Femur (tissue), 1 donor: ENCODE measurements at places on chromosomes 7 and 10.

DNA sequence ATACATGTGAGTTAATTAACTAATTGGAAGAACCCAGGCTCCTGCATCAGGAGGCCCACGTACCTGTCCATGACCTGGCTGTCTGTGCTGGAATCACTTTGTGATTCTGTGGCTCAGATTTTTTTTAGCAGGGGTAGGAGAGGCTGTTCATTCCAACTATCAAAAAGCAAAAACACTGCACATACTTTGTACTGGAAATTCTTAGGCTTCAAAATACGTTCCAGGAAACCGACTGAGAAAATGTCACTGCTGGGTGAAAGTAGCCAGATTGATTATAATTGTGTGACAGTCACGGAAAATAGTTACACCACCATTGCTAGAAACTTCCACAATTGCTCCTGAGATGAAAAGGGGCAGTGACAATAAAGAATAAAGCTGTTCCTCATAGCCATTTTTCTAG is 91.0 kb downstream of the SLC16A9 start:
- no peak for DNase-seq

DNA sequence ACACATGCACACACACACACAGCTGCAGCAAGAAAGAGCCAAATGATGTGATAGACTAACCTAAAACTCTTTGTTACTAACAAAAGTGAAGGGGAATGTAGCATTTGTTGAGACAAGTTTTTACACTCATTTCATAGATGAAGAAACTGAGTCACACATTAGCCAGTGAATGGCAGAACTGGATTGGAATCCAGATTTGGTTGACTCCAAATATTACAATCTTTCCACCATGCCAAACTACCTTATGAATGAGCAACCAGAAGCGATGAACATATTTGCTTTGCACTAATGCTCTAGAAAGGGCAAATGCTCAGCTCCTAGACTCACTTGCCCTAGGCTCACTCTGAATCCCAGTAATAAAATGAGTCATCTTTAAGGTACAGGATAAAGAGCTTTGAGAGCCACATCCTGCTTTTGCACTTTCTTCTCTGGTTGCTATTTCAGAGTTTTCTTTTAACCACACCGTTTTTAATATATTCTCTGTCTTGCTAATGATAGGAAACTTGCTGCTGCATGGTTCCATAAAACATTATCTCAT is 111.9 kb downstream of the GPAM start:
- no peak for DNase-seq

GRCh38 chr10:52578871-52579405 is 193.6 kb downstream of the MBL2 start:
- no peak for DNase-seq

GRCh38 chr10:97689559-97690020 is 2.5 kb upstream of the AVPI1 start:
- DNase-seq = no peak

DNA sequence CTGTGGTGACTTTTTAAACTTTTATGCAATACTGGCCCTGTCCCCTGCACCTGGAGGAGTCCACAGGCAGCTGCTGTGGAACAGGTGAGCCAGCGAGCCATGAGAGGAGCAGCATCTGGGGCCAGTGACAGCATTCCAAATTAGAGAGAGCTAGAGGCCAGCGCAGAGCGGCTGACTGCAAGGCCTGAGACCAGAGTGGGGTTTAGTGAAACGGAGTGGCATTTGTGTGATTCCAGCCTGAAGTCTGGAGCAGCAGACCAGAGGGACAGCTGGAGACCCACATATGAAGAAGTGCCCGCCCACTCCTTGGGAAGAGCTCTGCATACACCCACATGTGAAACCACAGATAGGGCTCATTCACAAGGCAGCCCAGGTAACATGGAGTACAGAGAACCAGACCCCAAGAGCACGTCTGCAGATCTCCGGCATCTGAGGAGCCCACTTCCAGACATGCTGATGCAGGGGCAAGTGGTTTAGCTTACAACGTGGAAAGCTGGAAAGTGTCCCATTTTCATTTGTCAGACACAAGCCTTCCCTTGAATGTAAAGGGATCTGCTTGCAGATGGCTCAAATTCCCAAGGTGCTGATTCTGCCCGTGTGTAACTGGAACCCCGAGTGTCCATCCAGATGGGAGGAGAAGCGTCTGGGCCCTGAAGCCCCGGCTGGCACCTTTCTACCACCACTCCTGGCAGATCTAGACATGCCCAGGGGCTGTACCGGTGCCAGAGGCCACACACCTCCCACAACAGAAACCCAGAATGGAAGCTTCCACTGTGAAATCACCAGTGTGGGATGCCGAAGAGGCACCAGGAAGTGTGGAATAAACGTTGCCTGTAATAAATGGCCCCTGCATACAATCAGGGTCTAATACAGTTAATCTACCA is 256.0 kb upstream of the TCERG1L start:
- no peak for DNase-seq

GRCh38 chr7:148185041-148185440 is 405.5 kb upstream of the C7orf33 start:
- no peak for DNase-seq

DNA sequence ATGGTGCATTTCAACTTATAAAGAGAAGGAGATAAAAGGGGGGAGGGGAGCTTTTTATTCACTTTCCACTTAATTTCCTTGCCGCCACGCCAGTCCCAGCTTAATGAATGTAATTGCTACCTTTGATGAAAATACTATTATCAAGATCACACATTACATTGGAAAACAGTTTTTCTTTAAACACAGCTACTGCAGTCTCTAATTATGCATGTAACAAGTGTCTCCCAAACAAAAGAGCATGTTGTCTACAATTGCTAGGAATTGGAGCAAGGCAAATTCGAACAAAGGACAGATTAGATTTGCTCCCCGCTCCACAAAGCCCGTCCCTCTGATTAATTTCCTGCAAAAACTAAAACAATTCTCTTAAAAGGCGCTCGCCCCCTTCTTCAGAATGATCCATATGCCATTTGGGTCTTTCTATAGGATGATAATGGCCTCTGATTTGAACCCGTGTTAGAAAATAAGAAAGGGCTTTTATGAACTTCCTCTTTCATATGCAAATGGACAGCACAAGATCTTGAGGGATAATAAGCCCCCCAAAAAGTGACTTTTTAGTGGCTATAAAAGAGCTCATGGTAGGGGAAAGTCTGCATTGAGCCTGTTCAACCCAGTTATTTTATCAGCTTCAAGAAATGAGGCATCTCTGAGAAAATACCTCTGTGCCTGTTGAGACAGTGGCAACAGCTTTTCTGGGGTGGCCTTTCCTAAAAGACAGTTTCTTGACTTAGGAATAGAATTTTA is 60.6 kb downstream of the ACADSB start:
- DNase-seq = no peak

DNA sequence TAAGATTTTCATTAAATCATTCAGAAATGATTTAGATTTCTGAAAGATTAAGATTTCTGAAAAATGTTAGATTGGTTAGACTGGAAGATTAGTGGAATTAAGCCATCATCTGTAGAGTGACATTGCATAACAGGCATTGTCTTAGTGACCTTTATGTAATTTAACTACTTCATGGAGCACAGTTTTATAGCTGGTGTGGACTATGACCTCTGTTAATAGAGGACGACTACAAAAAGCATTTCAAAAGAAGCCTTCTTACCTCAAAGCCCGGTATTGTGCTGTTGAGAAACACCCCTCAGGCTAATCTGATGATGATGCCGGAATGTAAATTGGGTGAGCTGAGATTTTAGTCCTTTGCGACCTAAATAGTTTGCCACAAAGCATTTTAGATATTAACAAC is 55.6 kb downstream of the GALNT11 start:
- no peak for DNase-seq

- DNase-seq = no peak
Observed at GRCh38 chr10:77905781-77906180, 20.8 kb downstream of the DLG5 start.

DNA sequence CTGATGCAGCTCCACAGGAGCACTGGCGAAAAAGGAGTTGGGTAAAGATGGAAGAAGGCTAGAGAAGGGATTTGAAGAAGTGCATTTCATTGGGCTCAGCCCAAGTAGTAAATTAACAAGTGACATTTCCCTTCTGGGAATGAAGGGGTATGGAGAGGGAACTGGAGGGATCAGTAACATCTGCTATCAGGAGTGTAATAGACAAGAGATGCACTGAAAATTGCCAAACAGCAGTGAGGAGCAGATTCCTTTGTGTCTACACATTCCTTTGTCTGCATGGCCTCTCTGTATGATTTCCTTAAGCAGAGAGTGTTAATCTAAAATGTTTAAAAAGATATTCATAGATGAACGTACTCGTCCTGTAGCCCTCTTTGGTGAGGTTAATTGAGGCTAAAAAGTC is 148.2 kb upstream of the FERD3L start:
- DNase-seq = no peak

GRCh38 chr10:79246209-79246581 is 101.1 kb upstream of the PPIF start:
- DNase-seq = no peak

DNA sequence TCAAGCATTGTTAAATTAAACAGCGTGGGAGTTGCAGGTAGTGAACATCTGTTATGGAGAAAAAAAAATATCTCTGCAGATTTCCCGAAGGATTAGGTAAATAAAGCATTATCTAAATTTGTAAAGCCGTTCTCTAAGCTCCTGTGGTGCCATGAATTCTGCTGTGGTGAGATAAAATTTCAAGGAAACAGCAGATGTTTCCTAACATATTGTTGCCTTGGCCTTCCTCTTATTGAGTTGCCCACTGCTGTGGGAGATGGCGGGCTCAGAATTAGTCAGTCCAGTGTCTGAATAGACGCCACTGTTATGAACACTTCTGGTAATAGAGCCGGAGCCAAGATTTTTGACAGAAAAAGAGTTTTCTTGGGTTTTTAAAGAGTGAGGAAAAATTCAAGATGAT is 82.6 kb upstream of the ELMO1 start:
- DNase-seq = no peak

GRCh38 chr7:139671967-139672366 is 105.8 kb downstream of the HIPK2 start:
- no peak for DNase-seq

DNA sequence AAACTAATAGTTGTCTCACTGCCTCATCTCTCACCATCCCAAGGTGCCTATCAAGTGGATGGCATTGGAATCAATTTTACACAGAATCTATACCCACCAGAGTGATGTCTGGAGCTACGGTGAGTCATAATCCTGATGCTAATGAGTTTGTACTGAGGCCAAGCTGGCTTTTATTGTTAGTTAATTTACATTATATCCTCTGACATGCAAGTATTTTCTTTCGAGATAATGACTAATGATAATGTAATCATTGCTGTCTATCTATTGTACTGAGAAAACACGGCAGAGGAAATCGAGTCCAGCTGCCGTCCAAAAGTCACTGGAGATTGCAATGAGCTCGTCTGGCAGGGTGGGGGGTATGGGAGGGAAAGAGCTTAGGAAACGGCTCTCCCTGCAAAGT is 172.4 kb upstream of the LANCL2 start:
- DNase-seq = no peak

GRCh38 chr7:18572154-18572553 is 76.6 kb downstream of the HDAC9 start:
- DNase-seq = no peak

GRCh38 chr10:43968076-43968475 is 319.4 kb upstream of the ZNF32 start:
- peak; percentile 4 for DNase-seq

DNA sequence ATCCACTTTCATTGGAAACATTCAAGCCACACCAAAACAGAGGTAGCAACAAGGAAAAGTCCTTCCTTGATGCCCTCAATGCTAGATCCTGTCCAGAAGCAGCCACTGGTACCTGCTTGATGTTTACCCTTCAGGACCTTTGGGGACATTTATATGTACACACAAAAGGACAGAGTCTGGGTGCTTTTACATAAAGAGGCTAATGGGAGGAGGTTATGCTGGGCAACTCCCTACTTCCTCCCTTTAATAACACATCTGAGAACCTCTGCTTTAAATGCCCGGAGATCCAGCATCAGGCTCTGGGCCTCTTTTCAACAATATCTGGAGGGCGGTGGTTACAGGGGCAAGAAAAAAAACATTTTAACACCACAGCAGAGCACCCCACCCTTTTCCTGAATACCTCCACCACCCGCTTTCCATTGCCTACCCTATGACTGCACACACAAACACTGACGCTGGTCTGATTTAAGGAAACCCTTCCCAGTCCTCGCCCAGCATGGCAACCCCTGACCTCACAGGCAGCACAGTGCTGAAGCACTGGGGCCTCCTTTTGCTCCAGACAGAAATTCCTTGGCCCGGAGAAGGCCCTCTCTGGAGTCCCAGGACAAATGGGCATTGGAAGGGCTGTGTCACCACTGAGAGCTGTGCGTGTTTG is 39.3 kb upstream of the DUSP5 start:
- no peak for DNase-seq

GRCh38 chr10:78556705-78557432 is 511.9 kb upstream of the ZMIZ1 start:
- DNase-seq = no peak

GRCh38 chr10:78148961-78149612 is 115.4 kb downstream of the RPS24 start:
- DNase-seq = no peak

DNA sequence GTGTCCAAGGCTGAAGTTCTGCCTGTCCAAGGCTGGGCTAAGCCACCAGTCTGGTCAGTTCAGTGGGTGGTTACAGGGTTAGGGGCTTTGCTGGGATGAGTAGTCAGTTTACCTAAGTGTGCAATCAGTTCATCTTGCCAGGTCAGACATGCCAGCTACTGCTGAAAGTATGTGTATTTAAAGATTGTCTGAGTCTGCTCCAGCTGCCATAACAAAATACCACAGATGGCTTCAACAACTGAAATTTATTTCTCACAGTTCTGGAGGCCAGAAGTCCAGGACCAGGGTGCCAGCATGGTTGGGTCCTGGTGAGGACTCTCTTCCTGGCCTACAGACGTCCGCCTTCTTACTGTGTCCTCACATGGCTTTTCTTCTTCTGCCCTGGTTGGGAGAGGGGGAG is 52.4 kb upstream of the TNS3 start:
- no peak for DNase-seq
